Smooth muscle cell of trachea (primary cell): ENCODE measurements at places on chromosomes 2 and 18. TPM values are rescaled to one million over a fixed set of nuclear protein-coding genes. Genes with fewer than 3 reads are reported as not detected.

The STARD6 gene
- total RNA-seq: not detected in 2 replicates

The SLC9A2 gene
- total RNA-seq: under 0.01 TPM in 2 replicates

The ANKRD62 gene
- total RNA-seq: not detected in 2 replicates

The SLC5A6 gene
- total RNA-seq: 13.7 and 15.1 TPM in 2 replicates

The CNGA3 gene
- total RNA-seq: under 0.01 and 0.17 TPM in 2 replicates

The KIF1A gene
- not detected in 2 replicates for total RNA-seq

The MAP3K20 gene
- total RNA-seq: 88.3 and 97.6 TPM in 2 replicates

The CFC1B gene
- total RNA-seq: not detected in 2 replicates

The PAX8 gene
- total RNA-seq: 0.87 and 1.5 TPM in 2 replicates

The ANKRD30BL gene
- total RNA-seq: not detected in 2 replicates

The SLC16A14 gene
- total RNA-seq: 2.0 and 2.6 TPM in 2 replicates

The KCTD18 gene
- total RNA-seq: 33.7 and 34.2 TPM in 2 replicates
